T-helper 17 cell (primary cell): ENCODE measurements at places on chromosomes 1 and 21.

DNA sequence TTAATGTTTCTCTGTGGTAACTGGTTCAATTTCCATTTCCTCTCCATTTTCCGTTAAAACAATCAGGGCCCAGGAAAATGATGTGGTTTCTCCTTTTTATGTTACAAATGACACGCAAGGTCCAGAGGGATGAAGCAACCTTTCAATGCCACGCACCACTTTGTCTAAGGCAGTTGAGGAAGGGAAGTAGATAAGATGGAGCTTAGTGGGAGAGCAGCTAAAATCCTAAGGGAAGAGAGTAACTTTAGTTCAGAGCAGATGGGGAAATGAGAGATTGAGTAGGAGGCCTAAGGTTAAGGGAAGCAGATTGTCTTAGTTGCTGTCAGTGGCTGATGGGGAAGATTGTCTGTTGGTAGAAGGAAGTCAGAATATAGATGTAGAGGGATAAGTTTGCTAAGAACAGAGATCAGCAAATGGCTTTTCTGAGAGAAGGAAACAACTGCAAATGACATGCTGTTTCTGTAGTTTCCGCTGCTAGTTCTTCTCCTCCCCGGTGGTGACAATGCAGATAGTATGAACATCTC lies 660 bp downstream of the CD1C start:
- no peak for DNase-seq

DNA sequence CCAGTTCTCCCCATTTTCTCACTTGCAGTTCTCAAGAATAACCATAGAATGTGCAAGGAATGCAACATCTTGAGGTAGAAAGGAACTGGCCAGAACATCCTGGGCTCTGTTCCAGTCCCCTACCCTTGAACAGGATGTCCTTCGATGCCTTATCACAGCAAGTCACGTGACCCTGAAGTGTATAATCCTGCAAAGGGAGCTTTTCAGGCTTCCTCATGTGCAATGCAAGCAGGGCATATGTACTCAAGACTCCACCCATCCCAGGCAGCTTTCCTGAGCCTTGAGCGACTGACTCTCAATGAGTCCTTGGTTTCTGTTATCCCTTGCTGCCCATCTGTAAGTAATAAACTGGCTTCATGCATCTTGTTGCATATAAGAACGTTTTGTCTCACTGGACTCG lies 311.0 kb downstream of the MRPL39 start:
- DNase-seq, result no peak

- DNase-seq, result no peak
These were observed 3.1 kb upstream of the TINAGL1 start for GRCh38 chr1:31573261-31573660.

GRCh38 chr1:244603498-244603897 lies 49.4 kb upstream of the DESI2 start:
- DNase-seq, result no peak

- DNase-seq, result no peak
These were observed 1.8 kb upstream of the FOXO6 start for GRCh38 chr1:41359211-41360073.

DNA sequence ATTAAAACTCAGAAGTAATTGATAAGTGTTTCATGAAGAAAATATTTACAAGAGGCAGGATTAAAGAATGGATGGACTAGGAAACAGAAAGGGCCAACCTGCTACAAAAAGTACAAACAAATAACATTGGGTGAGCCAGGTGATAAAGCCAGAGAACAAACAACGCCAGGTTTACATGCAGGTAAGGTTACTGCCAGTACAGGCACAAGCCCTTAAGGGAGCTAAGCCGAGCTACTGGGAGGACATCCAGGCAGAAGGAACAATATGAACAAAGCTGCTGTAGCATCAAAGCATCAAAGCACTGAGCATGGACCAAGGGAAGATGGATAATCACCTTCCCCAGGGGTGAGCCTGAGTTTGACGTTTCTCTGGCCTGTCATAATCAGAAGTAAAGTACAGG lies 380.7 kb downstream of the SEC16B start:
- no peak for DNase-seq
